HFFc6 (cell line): ENCODE measurements at places on chromosomes 7 and 10. TPM values are rescaled to one million over a fixed set of nuclear protein-coding genes. Genes with fewer than 3 reads are reported as not detected.

Gene ZNF365
- 9.7 to 14.7 TPM (median 12.5 TPM) in 3 replicates for total RNA-seq

Gene MACC1
- total RNA-seq: not detected in 3 replicates

Gene SCIN
- total RNA-seq: 0.63 to 50.0 TPM (median 1.8 TPM) in 3 replicates

Gene PARD3
- 22.7 to 24.4 TPM (median 22.9 TPM) in 3 replicates for total RNA-seq

Gene ATRNL1
- total RNA-seq: not detected in 3 replicates

Gene OR6V1
- not detected in 2 replicates for total RNA-seq

Gene DGKI
- 1.2 to 2.1 TPM (median 1.7 TPM) in 3 replicates for total RNA-seq

Gene SYNPO2L
- 1.7 to 2.7 TPM (median 1.9 TPM) in 3 replicates for total RNA-seq

Gene CALHM1
- not detected in 2 replicates for total RNA-seq

Gene MYO3A
- total RNA-seq: not detected in 3 replicates

Gene SFMBT2
- total RNA-seq: 0.11 to 0.12 TPM in 2 of 3 replicates, not detected in the other

DNA sequence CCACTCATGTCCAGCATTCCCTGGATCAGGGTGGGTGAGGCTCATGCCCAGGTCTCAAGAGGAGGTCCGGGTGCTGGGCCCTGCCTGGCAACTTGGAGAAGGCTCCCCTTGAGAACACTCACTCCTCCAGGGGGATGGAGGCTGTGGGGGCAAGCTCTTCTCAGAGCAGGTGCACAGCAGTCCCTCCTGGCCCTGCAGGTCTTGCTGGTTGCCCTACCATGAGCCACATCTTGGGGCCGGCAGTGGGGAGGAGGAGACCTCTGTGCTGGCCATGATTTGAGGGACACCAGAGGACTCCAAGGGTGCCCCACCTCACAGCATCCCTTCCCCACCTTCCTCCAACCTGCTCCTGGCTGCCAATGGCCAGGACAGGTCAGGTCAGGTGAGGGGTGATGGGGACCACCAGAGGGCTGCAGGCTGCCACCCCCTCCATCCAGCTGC, 87.4 kb upstream of the RET start:
- DNase-seq: no peak

DNA sequence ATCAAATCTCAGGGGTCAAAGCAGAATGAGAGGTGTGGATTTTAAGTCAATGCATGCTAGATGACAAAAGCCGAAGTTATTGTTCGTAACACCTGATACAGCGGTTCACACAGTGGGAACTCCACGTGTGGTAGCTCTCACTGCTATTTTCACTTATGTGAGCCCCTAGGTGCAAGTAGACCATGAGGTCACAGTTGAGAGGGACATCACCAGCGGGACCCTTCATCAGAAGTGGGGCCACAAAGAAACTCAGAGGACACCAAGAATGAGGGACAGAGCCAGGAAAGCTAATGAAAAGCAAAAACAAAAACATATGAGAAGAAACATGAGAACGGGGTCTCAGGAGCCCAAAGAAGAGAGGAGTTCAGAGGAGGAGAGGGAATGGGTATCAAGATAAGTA, 63.5 kb downstream of the ADAM12 start:
- DNase-seq: no peak

- DNase-seq: no peak
Observed at GRCh38 chr10:1299041-1299726, 243.0 kb downstream of the WDR37 start.

GRCh38 chr10:124595143-124595883, 133.7 kb downstream of the LHPP start:
- DNase-seq: no peak

DNA sequence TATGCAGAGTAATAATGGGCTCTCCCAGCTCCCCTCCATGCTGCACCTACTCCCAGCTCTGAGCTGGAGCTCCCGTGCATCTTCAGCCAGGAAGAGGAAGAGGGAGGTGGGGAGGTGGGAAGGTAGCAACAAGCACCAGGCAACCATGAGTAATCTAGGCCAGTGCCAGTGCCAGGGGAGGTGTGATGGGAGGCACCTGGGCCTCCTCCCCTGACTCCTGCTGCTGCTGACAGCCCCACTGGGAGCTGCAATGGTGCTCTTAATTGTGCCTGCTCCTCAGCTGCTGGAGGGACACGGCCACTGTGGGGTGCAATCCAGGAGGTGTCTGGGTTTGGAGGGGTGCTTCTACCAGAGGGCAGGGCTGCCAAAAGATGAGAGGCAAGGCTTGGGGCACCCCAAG, 243.0 kb downstream of the PLXNA4 start:
- DNase-seq: no peak

GRCh38 chr7:32154797-32155196, 84.6 kb upstream of the PDE1C start:
- no peak for DNase-seq

GRCh38 chr7:44764081-44764480, 15.4 kb downstream of the ZMIZ2 start:
- DNase-seq: no peak

DNA sequence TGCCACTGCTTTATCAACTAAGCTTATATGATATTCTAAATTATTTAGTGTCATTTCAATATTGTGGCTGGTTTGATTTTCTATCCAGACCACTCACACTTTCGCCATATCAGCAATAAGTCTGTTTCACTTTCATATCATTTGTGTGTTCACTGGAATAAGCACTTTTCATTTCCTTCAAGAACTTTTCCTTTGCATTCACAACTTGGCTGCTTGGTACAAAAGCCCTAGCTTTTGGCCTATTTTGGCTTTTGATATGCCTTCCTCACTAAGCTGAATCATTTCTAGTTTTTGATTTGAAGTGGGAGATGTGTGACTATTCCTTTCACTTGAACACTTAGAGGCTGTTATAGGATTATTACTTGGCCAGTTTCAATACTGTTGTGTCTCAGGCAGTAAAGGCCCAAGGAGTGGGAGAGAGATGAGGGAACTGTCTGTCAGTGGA, 120.9 kb upstream of the NAMPT start:
- DNase-seq: no peak

DNA sequence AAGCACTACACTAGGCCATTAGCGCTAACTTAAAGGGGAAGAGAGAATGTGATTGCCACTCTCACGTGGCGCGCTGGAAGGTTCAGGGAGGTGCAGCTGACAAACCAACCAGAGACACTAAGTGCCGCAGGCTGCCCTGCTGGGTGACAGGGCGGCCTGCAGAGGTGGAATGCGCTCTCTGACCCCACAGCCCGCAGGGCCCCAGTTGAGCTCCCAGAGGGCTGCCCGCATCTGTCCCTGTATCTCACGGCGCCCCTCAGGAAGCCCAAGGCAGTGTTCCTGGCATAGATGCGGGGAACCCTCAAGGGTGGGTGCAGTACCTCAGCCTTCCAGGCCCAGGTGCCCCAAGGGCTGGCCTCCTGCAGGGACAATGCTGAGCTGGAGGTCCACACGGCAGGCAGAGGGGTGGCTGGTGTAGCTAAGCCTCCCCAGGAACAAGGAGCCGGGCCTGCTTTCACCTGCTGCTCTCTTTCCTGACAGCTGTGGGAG, 66.6 kb downstream of the CALML3 start:
- DNase-seq: no peak

GRCh38 chr10:121617176-121617575, 18.9 kb upstream of the FGFR2 start:
- no peak for DNase-seq

GRCh38 chr7:98283127-98283886, 1.8 kb downstream of the BRI3 start:
- DNase-seq: peak; percentile 60

GRCh38 chr7:101410743-101411507, 48.2 kb downstream of the COL26A1 start:
- peak; percentile 6 for DNase-seq

DNA sequence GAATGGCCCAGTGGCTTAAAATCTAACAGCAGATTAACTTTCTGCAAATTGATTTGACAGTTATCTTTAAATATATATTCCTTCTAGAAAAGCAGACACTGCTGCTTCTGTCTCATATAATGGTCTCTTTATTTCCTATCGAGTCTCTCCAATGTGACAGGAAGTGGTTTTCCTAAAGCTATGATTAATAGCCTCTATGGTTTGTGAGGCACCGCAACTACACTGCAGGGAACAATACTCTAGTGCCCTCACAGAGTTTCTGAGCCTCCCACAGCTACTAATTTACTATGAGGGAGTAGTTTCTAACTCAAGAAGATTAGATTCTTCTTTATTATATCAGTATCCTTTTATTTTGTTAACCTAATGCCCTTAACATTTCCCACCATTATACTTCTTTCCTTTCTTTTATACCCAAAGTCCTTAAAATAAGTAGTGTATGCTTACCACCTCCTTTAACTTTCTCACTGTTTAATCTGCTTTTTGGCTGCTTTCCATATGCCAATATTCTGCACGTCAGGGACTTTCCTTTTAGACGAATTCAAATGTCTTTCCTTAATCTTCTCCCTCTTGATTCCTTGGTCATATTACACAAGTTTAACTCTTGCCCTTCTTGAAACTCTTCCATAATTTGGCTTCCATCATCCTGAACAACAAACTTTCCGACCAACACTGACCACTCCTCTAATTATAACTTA, 23.8 kb upstream of the AHR start:
- DNase-seq: peak; percentile 28

DNA sequence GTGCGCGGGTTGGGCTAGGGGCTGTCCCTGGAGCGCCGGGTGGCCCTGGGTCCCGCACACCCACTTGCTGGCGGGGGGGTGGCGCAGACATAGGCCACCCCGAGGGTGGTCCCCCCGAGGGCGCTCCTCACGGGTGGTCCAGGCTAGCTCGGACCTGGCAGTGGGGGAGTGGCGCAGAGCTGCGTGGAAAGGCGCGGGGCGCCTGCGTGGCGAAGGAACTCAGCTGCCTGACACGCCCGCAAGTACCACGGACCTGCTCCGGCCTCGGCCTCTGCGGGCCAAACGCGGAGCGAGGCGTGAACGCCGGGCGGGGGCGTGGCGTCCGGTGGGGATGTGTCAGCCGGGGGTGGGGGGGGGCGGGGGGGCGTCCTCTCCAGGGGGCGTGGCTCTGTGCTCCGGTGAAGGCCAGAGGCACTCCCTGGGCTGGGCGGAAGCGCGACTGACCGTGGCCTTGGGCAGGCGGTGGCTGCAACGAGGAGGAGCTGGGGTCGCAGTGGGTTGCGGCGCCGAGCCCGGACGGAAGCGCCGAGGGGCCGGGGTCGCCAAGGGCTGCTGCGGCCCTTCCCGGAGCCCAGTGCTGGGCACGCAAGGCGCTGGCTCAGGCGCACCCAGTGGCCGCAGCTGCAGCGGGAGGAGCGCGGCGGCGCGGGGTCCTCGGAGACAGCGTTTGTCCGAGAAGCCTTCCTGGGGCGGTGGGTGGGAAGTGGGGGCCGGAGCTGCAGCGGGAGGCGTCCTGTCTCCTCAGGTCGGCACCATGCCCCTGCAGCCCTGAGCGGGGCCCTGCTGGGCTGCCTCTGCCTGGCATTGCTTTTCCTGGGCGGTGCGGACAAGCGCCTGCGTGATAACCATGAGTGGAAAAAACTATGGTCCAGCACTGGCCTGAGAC, 58.9 kb upstream of the NUPR2 start:
- no peak for DNase-seq

DNA sequence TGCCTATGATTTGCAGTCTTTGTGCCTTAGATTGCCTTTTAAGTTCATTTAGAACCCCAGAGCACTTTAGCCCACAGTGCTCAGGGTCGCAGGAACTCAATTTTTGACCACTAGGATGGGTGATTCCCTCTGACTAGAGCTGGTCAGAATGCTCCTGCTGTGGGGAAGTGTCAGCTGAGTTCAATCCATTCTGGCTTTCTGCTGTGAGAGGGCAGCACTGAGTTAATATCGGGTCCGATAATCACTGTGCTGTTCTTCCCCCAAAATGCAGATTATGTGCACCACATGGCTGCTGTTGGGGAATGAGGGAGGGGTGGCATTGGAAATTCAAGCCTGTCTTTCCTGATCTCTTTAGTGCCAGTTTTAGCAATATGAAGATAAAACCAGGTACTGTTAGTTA, 886.4 kb downstream of the DNAJB9 start:
- DNase-seq: no peak

- no peak for DNase-seq
Observed at GRCh38 chr10:62185919-62186692, 82.5 kb downstream of the RTKN2 start.

DNA sequence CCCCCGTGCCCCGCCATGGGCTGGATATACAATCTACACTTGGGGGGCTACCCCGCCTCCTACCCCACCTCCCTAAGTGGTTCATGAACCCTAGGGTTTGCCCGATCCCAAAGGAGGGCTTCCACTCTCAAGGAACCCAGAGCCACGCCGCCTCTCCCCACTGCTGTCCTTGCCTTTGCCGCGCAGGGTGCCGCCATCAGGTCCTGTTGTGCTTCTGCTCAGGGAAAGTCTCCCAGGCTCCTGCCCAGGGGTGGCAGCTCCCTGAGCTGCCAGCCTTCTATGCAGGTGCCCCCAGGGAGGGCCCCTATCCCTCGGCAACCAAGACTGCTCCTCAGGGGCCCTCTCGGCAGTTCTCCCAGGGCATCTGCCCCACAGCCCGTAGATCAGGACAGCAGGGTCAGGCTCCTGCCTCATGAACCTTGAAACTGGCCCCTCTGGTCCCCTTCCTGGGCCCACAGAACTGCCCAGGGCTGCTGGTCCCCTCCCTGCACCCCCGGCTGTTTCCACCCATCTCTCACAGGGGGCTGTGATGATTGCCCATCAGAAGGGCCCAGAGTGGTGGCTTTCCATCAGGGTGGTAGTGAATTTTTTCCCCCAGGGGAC, 13.0 kb upstream of the PCBD1 start:
- DNase-seq: no peak

DNA sequence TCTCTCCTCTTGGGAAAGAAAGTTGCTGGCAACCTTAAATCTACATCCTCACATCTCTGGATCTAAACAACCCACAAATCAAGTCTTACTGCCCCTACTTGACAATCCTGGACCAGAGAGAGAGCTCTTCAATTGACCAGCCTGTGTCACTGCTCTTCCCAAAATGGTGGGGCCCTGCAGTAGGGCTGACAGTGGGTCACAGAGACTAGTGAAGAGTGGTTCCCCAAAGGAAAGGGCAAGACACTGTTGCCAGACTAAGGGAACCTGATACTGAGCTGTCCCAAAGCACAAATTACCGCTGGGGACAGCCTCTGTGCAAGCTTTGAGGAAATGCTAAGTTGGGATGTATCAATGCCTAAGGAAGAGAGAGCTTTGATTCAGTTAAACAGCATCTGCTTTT, 4.5 kb upstream of the GPRIN2 start:
- DNase-seq: no peak

GRCh38 chr7:158869876-158870275, 13.5 kb downstream of the DYNC2I1 start:
- no peak for DNase-seq

DNA sequence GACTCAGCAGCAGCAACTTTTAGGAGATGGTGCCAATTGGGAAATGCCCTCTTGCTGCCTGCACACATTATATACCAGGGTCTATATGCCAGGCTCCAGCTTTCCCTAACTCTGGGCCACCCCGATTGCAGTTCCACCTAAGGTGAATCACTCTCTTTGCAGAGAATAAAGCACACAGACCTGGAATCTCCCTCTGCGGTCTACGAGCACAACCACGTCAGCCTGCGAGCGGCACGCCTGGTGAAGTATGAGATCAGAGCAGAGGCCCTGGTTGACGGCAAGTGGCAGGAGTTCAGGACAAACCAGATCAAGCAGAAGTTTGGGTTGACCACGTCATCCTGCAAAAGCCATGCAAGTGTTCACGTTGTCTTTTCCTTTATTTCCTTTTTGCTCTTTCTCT, 38.2 kb upstream of the PLEKHA1 start:
- no peak for DNase-seq
